Osteocyte (in vitro differentiated cells): ENCODE measurements at places on chromosomes 16 and 17. TPM values are rescaled to one million over a fixed set of nuclear protein-coding genes. Genes with fewer than 3 reads are reported as not detected.

Gene HS3ST4
- not detected in 2 replicates for total RNA-seq

Gene RPL26
- 1,600 and 1,654 TPM in 2 replicates for total RNA-seq

Gene CDH8
- 7.6 and 7.7 TPM in 2 replicates for total RNA-seq

Gene MFAP4
- 73.4 and 85.8 TPM in 2 replicates for total RNA-seq

Gene MPV17L
- total RNA-seq = 0.47 and 1.3 TPM in 2 replicates

Gene NPIPA8
- 0.39 and 0.56 TPM in 2 replicates for total RNA-seq

Gene FA2H
- total RNA-seq = not detected in 2 replicates

Gene KRTAP9-4
- total RNA-seq = not detected in 2 replicates

Gene SOX8
- total RNA-seq = 0.27 and 0.31 TPM in 2 replicates

Gene PRSS33
- not detected in 2 replicates for total RNA-seq

Gene UNK
- 35.1 and 38.2 TPM in 2 replicates for total RNA-seq

Gene ZNF652
- 37.4 and 38.7 TPM in 2 replicates for total RNA-seq

Gene CCDC78
- 2.6 and 3.1 TPM in 2 replicates for total RNA-seq

Gene RUSF1
- total RNA-seq = 72.5 and 76.8 TPM in 2 replicates

Gene GSG1L
- not detected in 2 replicates for total RNA-seq

GRCh38 chr17:4476017-4476416, 22.7 kb upstream of the SPNS2 start:
- no peak for DNase-seq

- no peak for DNase-seq
Measured at GRCh38 chr17:77546772-77547241, 406.0 kb downstream of the SEC14L1 start.

- DNase-seq = no peak
Measured at GRCh38 chr17:2647957-2648356, 54.5 kb downstream of the PAFAH1B1 start.

GRCh38 chr16:67871256-67871655, 1.6 kb upstream of the EDC4 start:
- DNase-seq = no peak

DNA sequence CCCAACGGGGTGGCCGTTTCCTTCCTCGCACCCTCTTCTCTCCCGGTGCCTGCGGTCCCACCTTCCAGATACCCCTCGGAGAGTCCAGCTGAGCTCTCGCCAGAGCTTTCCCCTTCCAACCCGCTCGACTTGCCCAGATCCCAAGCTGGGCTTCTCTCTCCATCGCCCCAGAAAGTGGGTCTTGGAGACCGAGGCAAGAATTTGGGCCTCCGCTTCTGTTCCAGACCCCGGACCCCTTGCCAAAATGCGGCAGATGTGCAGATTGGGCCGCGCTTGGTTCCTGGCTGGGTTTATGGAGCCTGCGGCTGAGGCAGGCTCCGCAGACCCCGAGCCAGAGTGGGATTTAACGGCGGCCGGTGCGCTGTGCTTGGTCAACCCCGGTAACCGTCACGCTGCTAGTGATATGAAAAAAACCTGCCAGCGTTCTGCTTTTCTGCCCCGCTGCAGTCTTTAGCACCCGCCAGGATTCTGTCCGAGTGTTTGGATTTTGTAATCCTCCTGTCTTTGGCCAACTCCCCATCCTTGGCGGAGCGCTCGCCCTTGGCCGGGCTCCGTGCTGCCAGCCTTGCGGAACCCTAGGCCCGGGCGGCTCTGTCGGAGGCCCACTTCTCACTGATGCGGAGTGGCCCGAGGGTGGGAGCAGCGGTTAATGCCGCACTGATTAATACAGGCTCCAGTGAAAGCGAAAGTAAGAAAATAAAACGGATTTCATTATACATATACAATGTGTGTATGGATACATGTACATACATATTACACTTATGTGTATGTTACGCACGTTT, 754 bp upstream of the SLFN11 start:
- DNase-seq = no peak

GRCh38 chr16:11706180-11706742, 36.4 kb downstream of the TXNDC11 start:
- DNase-seq = peak; percentile 63

GRCh38 chr16:74622005-74622404, 15.1 kb upstream of the GLG1 start:
- DNase-seq = no peak

- DNase-seq = no peak
Measured at GRCh38 chr17:80513892-80514291, 30.7 kb upstream of the RPTOR start.

DNA sequence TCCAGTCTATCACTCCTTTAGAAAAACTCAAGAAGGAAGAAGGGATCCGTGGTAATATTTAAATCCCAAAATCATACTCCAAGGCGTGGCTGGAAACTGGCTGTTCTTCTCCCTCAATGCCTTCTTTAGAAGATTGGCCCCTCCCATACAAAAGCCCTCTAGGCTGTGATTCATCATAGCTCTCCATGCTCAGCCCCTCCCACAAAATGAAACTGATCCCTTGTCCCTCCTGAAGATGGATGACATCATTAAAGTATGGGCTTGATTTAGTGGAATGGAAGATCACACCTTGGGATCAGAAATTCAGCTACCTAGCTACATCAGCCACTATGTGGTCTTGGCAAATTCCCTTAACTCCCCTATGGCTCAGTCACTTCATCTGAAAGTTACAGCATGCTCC, 4.1 kb downstream of the GRIN2A start:
- DNase-seq = no peak

DNA sequence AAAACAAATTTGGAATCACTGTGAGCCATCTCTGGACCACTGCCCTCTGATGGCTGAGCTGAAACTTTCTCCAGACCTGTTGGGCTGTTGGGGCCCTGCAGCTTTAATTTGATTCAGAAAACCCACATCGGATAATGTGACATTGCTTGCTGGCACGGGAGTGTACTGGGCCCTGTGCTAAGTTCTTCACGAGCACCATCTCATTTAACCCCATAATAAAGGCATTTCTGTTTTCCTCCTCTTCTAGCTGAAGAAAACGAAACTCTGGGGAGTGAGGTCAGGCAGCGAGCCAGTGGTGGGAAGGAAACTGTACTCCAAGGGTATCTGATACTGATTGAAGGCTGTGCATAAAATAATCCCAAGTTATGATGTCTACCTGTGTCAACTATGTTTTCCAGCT, 34.5 kb upstream of the TNRC6A start:
- DNase-seq = no peak

DNA sequence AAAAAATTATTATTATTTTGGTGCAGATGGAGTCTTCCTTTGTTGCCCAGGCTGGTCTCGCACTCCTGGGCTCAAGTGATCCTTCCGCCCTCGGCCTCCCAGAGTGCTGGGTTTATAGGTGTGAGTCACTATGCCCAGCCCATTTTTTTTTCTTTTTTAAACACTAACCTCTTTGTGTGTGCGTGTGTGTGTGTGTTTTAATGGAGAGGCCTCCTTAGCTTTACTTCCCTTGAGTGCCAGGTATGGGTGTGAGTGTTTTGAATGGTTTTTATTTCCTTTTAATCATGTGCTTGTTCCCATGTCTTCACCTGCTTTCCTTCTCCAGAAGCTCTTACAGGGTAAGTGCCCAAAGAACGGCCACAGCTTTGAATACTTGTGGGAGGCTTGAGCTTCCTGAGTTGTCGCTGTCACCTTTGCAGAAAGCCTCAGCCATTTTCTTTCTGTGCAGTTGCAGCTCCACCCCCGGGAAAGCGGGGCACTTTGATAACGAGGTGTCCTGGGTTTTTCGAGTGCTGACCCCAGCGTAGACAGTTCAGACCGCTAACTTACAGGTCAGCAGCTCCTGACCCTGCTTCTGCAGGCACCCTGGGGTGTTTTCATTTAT, 22.6 kb downstream of the AKAP1 start:
- no peak for DNase-seq

GRCh38 chr17:50206604-50207293, 5.3 kb upstream of the COL1A1 start:
- DNase-seq = peak; percentile 88

GRCh38 chr16:53334581-53334980, 99.7 kb upstream of the RBL2 start:
- DNase-seq = no peak

DNA sequence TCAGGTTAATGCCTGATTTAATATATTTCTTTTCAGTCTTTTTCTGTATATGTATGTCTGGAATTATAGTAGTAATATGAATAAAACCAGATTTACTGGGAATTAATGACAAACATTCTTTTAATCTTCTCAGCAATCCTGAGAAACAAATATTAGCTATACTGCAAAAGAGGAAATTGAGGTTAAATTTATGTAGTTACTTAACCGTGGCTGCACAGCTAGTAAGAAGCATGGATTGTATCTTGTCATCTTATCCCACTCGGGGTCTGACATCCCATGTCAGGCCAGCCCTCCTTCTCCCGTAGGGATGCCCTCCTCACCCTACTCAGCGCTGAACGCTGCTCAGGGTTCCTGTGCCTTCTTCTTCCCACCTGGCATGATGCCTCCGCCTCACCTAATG, 143.0 kb downstream of the FTO start:
- DNase-seq = no peak

- DNase-seq = no peak
Measured at GRCh38 chr17:4162775-4163466, 19.9 kb downstream of the CYB5D2 start.

DNA sequence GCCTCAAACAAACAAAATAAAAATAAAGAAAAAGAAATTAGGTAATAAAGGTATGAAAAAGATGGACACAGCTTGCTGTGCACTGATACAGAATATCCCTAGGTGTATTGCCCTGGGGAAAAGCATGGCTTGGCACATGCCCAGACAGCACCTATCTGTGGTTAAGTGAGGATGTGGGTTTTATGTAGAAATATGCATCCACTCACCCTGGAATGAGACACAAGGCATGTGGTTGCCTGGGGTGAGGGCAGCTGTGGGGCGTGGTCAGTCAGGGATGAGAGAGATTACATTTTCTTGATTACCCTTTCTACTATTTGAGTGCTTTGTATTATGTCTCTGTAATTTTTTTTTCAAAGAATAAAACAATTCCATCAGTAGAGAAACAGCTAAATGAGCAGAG, 6.9 kb downstream of the PLLP start:
- DNase-seq = no peak

- DNase-seq = no peak
Measured at GRCh38 chr16:51757505-51757904, 606.4 kb upstream of the SALL1 start.

DNA sequence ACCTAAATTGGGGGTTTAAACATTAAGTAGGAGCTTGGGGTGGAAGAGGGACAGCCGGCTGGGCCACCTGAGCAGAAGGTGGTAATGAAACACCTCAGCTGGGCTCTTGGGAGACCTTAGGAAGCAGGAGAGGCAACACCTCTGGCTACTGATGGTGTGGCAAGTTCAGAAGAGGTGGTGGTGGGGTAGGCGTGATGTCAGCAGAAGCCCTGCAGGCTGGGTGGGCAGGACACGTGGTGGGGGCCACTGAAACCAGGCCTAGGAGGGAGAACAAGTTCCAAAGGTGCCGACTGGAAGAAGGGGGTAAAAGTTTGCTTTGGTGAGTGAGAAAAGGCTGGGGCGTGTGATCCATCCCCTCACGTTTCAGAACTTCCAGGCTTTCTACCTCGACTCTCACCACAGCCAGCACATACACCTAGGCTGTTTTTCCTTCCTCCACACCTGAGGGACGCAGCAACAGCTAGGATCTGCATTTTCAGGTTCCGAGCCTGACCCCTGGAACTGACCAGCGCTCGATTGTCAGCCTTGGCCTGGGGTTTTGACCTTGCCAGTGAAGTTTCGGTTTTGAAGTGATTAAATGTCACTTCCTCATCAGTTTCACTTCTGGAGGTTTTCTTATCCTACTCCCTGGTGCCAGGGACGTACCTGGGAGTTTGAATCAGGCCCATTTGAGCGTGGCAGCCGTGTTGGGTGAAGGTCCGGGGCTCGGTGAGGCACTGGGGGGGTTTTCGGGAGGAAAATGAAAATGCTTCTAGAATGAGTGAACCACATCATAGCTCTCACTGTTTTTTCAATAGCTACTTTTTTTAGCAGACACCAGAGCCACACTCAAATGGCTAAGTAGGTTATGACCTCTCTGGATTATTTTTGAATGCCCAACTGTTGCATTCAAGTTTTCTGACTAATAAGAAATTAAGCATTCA, 10.0 kb downstream of the SNN start:
- DNase-seq = no peak

DNA sequence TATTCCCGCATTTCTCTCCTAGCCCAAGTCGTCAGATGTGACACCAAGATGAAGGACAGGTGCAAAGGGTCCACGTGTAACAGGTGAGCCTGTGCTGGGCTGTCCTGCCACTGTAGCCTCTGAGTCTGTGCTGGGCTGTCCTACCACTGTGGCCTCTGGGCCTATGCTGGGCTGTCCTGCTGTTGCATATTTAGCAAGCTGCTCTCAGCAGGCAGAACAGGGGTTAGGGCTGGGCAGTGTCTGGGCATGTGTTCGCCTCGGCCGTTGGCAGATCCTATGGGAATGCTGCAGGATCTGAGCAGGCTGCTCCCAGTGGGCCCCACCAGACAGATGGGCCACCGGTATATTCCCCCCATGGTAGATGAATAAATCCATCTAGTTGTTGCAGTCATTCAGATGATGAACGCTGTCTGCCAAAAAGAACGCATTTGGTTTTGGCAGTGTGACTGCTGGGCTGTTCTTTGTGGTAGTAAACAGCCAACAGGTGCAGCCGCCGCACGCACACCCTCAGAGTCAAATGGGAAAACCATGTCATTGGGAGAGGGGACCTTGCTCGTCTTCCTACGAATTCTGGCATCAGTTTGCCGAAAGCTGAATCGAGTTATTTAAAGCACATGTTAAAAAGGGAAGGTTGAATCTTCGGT, 49.2 kb downstream of the CRISPLD2 start:
- DNase-seq = no peak

DNA sequence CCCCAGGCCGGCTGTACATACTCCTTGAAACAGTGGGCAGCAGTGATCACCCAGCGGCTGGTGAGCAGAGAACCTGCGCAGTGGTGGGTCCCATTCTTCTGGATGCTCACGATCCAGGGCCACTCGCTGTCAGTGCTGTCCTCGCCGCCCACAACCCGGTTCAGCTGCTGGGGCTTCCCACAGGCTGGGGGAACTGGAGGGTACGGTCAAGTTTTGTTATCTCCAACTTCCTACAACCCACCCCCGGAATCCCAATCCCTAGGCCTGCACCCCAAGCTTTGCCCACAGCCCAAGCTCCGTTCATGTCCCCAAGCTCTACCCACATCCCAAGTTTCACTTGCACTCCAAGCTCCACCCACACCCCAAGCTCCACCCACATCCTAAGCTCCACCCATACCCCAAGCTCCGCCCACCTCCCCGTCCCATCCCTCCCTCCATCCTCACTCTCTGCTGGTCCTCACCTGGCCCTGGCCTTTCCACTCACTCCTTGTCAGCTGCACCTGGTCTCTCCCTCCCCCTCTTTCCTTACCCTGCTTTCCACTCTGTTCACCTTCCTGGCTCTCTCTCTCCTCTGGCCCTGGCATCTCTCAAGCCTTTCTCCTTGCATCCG, 1.8 kb downstream of the PRSS22 start:
- no peak for DNase-seq

DNA sequence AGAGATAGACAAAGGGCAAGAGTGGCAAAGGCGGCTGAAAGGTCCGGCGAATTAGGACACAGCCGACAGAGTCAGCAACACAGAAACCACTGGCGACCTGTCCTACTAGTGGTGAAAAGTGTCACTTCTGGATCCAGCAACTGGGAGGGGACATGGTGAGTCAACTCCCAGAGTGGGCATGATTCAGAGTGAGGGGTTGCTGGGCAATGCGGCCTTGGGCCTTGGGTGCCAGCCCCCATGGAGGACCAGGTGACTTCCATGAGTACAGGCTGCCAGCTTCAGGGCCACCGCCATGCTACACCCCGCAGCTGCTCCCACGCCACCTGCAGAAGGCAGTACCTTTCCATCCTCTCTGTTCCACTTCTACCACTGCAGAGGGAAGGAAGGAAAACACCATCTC, 110.6 kb downstream of the ZFHX3 start:
- no peak for DNase-seq

- no peak for DNase-seq
Measured at GRCh38 chr17:4585638-4585994, 1.3 kb downstream of the SMTNL2 start.

- DNase-seq = no peak
Measured at GRCh38 chr17:4163951-4164350, 21.0 kb downstream of the CYB5D2 start.
